ENCODE measurements at places on chromosomes 7 and 10.

DNA sequence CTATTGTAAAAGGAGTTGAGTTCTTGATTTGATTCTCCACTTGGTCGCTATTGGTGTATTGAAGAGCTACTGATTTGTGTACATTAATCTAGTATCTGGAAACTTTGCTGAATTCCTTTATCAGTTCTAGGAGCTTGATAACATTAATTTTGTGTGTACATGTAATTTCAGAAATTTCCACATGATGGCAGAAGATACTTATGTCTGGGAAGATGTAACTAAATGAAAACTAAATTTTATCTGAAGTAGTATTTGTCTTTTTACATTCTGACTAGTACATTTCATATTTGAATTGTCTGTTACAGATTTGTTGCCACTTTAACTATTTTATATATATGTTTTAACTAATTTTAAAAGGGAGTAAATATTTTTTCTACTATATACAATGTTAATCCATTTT is 27.6 kb downstream of the SDHAF3 start:
- no peak for DNase-seq

DNA sequence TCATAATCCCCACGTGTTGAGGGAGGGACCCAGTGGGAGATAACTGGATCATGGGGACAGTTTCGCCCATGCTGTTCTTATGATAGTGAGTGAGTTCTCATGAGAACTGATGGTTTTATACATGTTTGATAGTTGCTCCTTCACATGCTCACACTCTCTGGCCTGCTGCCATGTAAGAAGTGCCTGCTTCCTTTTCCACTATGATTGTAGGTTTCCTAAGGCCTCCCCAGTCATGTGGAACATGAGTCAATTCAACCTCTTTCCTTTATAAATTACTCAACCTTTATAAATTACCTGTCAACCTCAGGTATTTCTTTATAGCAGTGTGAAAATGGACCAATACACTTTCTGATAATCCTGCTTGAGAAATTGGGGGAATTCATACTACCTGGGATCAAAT is 80.2 kb downstream of the ZNF37A start:
- DNase-seq: no peak

GRCh38 chr10:132420981-132421846 is 24.2 kb downstream of the PWWP2B start:
- no peak for DNase-seq

GRCh38 chr7:7265081-7266075 is 83.0 kb downstream of the C1GALT1 start:
- DNase-seq: no peak

GRCh38 chr7:22841954-22842353 is 19.3 kb upstream of the TOMM7 start:
- DNase-seq: no peak

- peak; percentile 53 for DNase-seq
These were observed 33.7 kb downstream of the NRBF2 start for GRCh38 chr10:63166742-63167258.

DNA sequence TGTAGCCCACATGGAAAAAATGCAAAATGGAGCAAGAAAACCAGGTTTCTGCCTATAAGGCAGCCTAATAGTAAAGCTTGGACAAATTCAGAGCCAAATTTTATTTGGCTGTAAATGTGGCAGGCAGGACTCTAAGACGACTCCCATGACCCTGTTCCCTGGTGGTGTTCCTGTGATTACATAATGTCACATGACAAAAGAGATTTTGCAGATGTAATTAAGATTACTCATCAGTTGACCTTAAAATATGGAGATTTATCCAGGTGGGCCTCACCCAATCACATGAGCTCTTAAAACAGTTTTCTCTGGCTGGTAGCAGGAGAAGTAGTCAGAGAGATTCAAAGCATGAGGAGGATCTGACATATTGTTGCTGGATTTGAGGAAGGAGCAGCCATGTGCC is 303.1 kb upstream of the IMMP2L start:
- no peak for DNase-seq

GRCh38 chr7:7786595-7786994 is 68.2 kb upstream of the RPA3 start:
- DNase-seq: no peak

GRCh38 chr10:38156416-38157269 is 62.5 kb downstream of the ZNF37A start:
- DNase-seq: no peak

- no peak for DNase-seq
These were observed 171.3 kb downstream of the FZD1 start for GRCh38 chr7:91435381-91436059.

Measured in CD4-positive, alpha-beta memory T cell (primary cell).